ENCODE measurements at places on chromosomes 3 and 15. TPM values are rescaled to one million over a fixed set of nuclear protein-coding genes. Genes with fewer than 3 reads are reported as not detected.

The NXPE3 gene
- 19.7 TPM for total RNA-seq

The ARPP21 gene
- 0.90 TPM for total RNA-seq

The RYK gene
- 36.5 TPM for total RNA-seq

The SKOR1 gene
- total RNA-seq: 0.08 TPM

The NRROS gene
- total RNA-seq: 2.9 TPM

The MED12L gene
- total RNA-seq: 0.72 TPM

The CCR8 gene
- total RNA-seq: not detected

The GOLGA8T gene
- total RNA-seq: not detected

The ALDH1A3 gene
- 197 TPM for total RNA-seq

The TMC3 gene
- total RNA-seq: under 0.01 TPM

The PAK6 gene
- not detected for total RNA-seq

The TM4SF18 gene
- total RNA-seq: 1.3 TPM

The COLQ gene
- total RNA-seq: 1.8 TPM

The SPSB4 gene
- total RNA-seq: not detected

The ALPK3 gene
- 0.18 TPM for total RNA-seq

The CTXN2 gene
- total RNA-seq: not detected

The ROPN1 gene
- not detected for total RNA-seq

The SPATA12 gene
- not detected for total RNA-seq

The POPDC2 gene
- 1.6 TPM for total RNA-seq

The ZNF80 gene
- not detected for total RNA-seq

The SEMA6D gene
- 17.7 TPM for total RNA-seq

The ETV5 gene
- total RNA-seq: 22.7 TPM

The TAGLN3 gene
- total RNA-seq: not detected

The TMEM207 gene
- not detected for total RNA-seq

The COL8A1 gene
- total RNA-seq: 24.3 TPM

The MUC20 gene
- total RNA-seq: 4.5 TPM

The DZIP1L gene
- 38.2 TPM for total RNA-seq

The TF gene
- 4.0 TPM for total RNA-seq

The AADACL2 gene
- not detected for total RNA-seq

The MCTP2 gene
- 3.9 TPM for total RNA-seq

The CADPS gene
- 0.57 TPM for total RNA-seq

The PAQR9 gene
- total RNA-seq: not detected

The GOLGA6L1 gene
- not detected for total RNA-seq

The DRD3 gene
- not detected for total RNA-seq

The ATP13A5 gene
- not detected for total RNA-seq

The GNAT1 gene
- not detected for total RNA-seq

The TRH gene
- total RNA-seq: 2.5 TPM

The HEXA gene
- total RNA-seq: 89.0 TPM

The EPHB1 gene
- total RNA-seq: 1.2 TPM

The TRIM42 gene
- not detected for total RNA-seq

The TEX9 gene
- 8.3 TPM for total RNA-seq

The DMXL2 gene
- 29.5 TPM for total RNA-seq

The A4GNT gene
- total RNA-seq: not detected

The GPR87 gene
- total RNA-seq: 0.18 TPM

The TGFBR2 gene
- 393 TPM for total RNA-seq

The PAQR5 gene
- not detected for total RNA-seq

The TGM4 gene
- not detected for total RNA-seq

The KCTD6 gene
- total RNA-seq: 17.8 TPM

Data from fibroblast of the aortic adventitia (primary cell).